Stimulated activated naive CD4-positive, alpha-beta T cell (primary cell): ENCODE measurements at places on chromosomes 1 and 21.

GRCh38 chr1:100847361-100848082, 47.1 kb downstream of the EXTL2 start:
- no peak for DNase-seq

- no peak for DNase-seq
Measured at GRCh38 chr1:214251354-214251753, 29.6 kb upstream of the SMYD2 start.

DNA sequence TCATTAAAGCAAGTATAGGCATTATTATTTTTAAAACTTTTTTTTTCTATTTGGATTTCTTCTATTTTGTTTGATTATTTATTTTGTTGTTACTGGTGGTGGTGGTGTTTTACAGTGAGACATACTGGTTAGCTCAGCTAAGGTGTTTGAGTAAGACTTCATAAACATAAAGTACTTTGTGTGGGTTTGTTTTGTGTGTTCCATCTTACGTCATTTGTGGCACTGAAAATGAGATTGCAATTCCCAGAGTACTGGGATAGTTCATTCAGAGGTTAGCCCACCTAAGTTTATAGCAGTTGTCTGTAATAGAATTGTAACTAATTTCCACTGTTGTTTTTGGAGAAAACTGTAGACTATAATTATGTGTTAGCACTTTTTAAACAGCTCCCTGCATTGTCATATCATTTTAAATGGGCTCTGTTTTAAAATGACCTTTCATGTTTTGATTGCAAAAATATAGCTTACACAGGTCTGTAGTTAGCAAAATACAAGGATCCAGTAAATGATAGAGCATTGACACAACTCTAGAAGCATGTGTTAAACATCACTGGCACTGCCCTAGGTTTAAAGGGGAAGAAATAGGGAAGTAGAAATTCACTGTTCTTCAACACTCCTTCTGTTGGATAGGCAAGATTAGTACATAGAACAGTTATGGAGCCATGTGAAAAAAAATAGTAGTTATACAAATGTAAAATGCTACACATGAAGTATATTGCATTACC, 171.7 kb downstream of the NFIA start:
- DNase-seq, result no peak

GRCh38 chr1:211876851-211877590, 46.5 kb upstream of the LPGAT1 start:
- DNase-seq, result no peak

- no peak for DNase-seq
Measured at GRCh38 chr1:99707535-99708142, 58.8 kb downstream of the FRRS1 start.

GRCh38 chr1:973459-974292, 7.4 kb downstream of the PLEKHN1 start:
- DNase-seq, result no peak

GRCh38 chr1:236394879-236395229, 768 bp downstream of the EDARADD start:
- no peak for DNase-seq
